ENCODE measurements at places on chromosomes 12 and 14.
A peak's percentile ranks its signal among the peaks of the same experiment; 100 is the strongest.

DNA sequence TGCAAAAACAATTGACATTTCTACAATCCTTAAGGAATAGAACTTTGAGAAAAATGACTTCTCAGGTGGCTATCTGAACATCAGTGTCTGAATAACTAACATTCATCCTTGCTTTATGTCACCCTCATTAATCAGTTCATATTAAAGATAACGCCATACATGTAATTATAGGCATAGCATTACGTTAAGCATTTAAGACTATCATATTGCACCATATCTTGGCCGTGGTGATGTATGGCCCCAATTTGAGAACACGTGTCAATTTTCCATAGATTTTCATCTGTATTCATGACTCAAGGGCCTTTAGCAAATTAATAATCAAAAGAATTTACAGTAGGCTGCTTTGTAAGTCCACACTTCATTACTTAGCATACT, 81.6 kb downstream of the SPTSSA start:
- DNase-seq, result no peak
- peaks cover 10% of the 10 kb centered on the region for H3K4me1 ChIP-seq
- no peak overlapping the region for H3K4me3 ChIP-seq
- H3K36me3 ChIP-seq, result no peaks in the 10 kb centered on the region
- no peak overlapping the region for H3K27ac ChIP-seq

- H3K36me3 ChIP-seq, result no peaks in the 10 kb centered on the region
- peaks cover 30% of the 10 kb centered on the region for H3K4me1 ChIP-seq
- H3K27me3 ChIP-seq, result no peaks in the 10 kb centered on the region
- peak overlapping the region; percentile 70 for H3K27ac ChIP-seq
- no peak overlapping the region for H3K4me3 ChIP-seq
Observed at GRCh38 chr12:26018926-26019325, 60.4 kb downstream of the RASSF8 start.

DNA sequence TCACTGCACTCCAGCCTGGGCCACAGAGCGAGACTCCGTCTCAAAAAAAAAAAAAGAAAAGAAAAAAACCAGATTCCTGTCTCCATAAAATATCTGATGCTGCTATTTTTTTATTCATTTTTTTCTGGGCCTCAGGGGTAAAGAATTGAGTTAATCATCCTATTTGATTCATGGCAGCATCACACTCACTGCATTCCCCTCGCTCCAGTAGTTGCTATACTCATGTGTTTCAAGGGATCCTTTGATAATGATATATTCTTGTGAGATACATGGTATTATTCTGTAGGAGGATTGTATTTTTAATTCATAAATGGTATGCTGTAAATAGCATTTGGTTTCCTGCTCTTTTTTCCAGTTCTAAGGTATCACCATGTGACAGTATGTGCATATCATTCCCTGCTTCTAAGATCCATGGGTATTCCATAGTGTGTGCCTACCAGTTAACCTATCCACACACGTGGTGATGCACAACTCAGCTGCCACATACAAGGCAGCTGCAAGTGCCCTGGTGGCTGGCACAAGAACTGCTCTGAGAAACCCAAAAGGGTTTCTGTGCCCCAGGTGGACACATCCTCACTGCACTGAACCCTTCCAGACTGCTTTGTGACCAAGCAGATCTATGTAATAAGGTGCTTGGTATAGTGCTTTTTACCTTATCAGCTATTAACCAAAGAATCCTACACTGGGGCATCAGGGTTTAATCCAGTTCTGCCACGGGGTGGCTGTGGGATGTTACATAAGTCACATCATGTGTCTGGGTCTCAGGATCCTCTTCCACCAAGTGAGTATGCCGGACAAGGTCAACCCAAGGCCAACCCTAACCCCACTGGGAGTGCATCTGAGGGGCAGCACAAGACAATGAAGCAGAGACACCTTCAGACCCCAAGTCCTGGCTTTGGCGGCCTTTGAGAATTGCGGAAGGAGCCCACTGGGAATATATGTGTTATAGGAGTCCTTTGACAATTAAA, 74.6 kb downstream of the ZFP36L1 start:
- H3K36me3 ChIP-seq, result no peaks in the 10 kb centered on the region
- peak overlapping the region; percentile 9 for H3K27ac ChIP-seq

DNA sequence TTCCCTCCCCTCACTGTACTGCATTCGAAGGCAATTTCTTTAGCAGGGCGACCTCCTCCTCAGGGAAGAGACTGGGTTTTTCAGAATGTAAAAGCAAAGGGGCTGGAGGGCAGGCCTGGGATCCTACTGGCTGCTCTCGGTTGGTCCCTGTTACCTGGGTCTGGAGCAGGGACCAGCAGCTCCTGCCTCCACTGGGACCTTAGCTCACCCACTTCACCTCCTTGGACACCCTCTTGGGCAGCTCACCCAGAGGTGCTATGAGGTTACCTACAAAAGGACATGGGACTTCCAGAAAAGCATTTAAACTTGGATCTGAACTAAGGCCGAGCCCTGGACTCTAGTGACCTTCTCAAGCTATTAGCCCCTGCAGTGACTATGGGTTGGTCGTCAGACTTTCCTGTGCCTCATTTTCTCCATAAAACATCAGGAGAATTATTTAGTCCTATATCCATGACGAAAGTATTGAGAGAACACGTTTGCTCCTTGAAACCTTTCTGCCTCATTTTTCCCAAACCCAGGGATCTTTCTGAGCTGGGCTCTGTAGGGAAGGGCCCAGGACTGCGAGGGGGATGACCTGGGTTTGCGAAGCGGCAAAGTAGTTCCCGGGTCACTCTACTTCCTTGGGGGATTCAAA, 65.0 kb downstream of the FBXL14 start:
- no peaks in the 10 kb centered on the region for H3K36me3 ChIP-seq
- H3K27ac ChIP-seq, result peak overlapping the region; percentile 67
- DNase-seq, result no peak
- H3K27me3 ChIP-seq, result no peaks in the 10 kb centered on the region
- H3K4me1 ChIP-seq, result peaks cover 46% of the 10 kb centered on the region

- no peaks in the 10 kb centered on the region for H3K36me3 ChIP-seq
- no peaks in the 10 kb centered on the region for H3K27me3 ChIP-seq
Observed at GRCh38 chr12:27709932-27710591, 570 bp upstream of the MRPS35 start.

DNA sequence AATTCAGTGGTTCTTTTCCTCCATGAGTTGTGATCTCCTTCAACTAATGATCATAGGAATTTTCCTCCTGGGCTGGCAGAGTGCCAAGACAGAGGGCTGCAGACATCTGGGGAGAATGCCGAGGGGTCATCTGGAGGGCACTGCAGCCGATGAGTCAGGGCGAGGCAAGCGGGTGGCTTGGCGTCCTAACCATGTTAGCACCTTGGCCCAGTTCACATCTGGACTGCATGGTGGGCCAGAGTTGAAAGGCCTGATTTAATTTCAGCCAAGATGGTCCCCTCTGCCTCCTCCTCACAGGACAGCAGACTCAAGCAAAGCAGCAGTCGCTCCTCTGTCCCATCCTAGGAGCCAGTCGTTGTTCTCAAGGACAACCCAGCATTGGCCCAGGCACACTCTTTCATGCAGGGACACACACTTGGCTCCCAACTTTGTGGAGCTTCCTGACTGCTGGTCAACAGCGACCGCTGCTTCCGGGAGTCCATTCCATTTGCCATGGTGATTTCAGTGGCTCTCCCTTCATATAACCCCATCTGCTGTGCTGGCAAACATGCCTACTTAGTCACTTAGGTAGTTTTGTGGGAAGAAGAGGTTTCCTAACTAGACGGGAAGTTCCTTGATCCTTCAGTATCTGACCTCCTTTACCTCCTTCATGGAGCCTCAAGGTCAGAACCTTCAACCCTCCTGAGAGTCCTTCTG, 161.8 kb downstream of the TTC8 start:
- DNase-seq, result no peak
- no peak overlapping the region for H3K27ac ChIP-seq
- no peaks in the 10 kb centered on the region for H3K36me3 ChIP-seq
- H3K4me1 ChIP-seq, result peaks cover 11% of the 10 kb centered on the region

DNA sequence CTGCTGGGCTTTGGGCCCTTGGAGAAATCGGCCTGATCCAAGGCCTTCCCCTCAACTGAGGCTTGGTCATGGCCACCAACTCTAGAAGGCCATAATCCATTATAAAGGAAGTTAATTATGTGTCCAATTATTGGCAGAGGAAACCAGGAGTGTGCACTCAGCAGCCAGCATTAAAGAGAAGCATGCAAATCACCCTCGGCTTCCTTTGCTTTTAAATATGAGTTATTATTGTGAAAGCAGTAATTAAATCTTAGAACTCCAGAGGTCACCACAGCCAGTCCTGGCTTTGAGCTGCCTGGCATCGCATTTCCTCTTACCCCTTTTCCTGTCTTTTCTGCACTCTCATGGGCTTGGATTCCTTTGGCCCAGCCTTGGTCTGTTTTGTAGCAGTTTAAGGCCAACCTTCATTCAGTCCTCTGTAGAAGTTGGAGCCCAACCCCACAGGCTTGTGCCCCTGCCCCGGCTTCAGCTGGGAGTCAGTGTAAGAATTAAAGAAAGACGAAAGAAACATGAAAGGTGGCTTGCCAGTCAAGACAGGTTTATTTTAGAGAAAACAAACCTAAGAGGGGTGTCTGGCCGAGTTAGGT, 14.7 kb upstream of the KRT86 start:
- H3K36me3 ChIP-seq, result no peaks in the 10 kb centered on the region
- no peak overlapping the region for H3K4me3 ChIP-seq
- peaks cover 30% of the 10 kb centered on the region for H3K27me3 ChIP-seq
- H3K4me1 ChIP-seq, result peaks cover 21% of the 10 kb centered on the region
- DNase-seq, result peak; percentile 85

DNA sequence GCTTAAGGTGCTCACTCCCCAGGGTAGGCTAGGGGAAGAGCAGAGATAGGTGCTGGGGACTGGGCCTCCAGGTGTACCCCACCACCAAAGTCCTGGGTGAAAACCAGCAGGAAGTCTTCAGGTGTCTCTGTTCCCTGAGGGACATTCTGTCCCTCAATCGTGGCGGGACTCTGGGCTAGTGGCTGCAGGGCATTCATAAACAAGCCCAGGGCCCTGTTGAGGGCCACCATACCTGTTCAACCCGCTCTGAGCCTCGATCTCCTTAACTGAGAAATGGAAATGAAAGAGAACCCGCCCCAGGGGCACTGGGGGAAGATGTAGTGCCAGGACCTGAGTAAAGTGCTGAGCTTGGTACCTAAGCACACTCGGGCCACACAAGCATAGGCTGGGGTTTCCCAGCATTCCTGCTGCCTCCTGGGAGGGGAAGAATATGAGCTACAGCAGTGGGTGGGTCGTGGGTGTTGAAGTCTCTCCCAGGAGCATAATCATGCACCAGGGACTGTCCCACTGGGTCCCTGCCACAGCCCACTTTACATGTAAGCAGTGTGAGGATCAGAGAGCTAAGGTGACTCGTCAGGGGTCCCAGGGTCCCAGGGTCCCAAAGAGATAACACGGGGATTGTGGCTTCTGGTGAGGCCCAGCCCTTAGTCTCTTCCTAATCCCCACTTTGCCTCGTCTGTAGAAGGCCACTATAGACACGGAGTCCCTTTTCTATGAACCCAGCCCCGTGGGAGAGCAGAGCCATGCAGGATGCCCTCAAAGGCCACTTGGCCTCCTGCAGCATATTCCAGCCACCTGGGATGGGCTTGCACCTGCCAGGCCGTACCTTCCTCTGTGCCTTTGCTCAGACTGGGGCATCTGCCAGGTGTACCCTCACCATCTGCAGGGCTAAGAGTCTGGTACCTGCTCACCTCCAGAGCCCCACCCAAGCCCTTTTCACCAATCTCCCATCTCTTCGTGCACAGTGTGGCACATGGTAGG, 14.4 kb downstream of the FAM222A start:
- no peak overlapping the region for H3K4me3 ChIP-seq
- peak; percentile 57 for DNase-seq
- H3K36me3 ChIP-seq, result no peaks in the 10 kb centered on the region
- no peak overlapping the region for H3K27ac ChIP-seq

GRCh38 chr12:69392179-69392928, 32.8 kb downstream of the YEATS4 start:
- no peak overlapping the region for H3K4me3 ChIP-seq
- H3K27ac ChIP-seq, result no peak overlapping the region
- H3K27me3 ChIP-seq, result no peaks in the 10 kb centered on the region

DNA sequence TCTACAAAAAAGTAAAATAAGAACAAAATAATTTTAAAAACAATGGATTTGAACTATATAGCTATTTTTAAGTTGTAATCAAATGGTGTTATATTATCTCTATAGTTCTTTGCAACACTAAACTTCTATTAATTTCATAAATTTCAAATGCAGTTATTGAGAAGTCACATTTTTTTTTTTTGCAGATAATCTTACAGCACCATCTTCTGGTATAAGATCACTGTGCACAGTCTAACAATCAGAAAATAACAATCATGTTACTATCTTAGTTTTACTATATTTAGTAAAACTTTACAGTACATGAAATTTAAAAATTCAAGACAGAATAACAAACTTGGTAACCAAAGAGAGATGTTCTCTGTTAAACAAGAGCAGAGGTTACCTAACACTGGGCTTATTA, 40.6 kb downstream of the GXYLT1 start:
- no peak for DNase-seq
- no peak overlapping the region for H3K4me3 ChIP-seq
- no peaks in the 10 kb centered on the region for H3K36me3 ChIP-seq
- H3K27me3 ChIP-seq, result no peaks in the 10 kb centered on the region
- no peaks in the 10 kb centered on the region for H3K4me1 ChIP-seq

GRCh38 chr12:52867152-52867551, 18.4 kb upstream of the KRT78 start:
- H3K27me3 ChIP-seq, result no peaks in the 10 kb centered on the region
- no peak overlapping the region for H3K27ac ChIP-seq
- no peak overlapping the region for H3K4me3 ChIP-seq
- H3K36me3 ChIP-seq, result no peaks in the 10 kb centered on the region
- H3K4me1 ChIP-seq, result peaks cover 21% of the 10 kb centered on the region

DNA sequence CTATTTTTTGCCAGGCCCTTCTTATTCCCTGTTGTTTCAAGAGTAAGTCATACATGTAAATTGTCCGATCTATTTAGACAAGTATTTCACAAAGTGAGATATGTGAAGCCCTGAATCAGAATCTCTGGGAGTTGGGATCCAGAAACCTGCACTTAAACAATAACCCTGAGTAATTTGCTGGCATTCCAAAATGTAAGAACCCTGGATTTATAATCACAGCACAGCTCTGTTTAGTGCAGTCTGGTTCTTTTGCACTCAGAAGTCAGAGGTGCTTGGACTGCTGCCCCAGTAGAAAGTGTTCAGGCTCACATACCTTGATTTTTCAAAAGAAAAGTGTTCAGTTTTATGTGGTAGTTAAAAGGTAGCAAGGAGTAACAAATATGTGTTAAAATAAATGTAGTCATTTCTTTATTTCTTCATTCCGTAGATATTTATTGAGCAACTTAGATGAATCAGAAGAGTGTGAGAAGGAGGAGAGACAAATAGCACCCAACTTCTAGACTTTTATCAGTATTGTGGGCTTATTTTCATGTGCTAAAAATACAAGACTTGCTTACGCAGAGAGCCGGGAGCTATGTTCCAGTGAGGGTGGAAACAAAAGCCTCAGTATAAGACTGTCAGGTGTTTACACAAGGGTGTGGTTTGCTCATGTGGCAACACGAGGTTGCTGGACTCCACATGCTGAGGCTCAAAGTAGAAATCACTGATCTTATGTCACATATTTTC, 70.1 kb downstream of the SYNE2 start:
- H3K27ac ChIP-seq, result peak overlapping the region; percentile 5
- DNase-seq, result peak; percentile 48
- no peak overlapping the region for H3K4me3 ChIP-seq
- no peaks in the 10 kb centered on the region for H3K4me1 ChIP-seq
- H3K27me3 ChIP-seq, result no peaks in the 10 kb centered on the region
